ENCODE measurements at places on chromosomes 11 and 22. TPM values are rescaled to one million over a fixed set of nuclear protein-coding genes. Genes with fewer than 3 reads are reported as not detected.

Gene TRIM22
- 81.6 TPM for total RNA-seq

Gene VWCE
- 2.7 TPM for total RNA-seq

Gene OTOG
- 0.10 TPM for total RNA-seq

Gene MS4A1
- not detected for total RNA-seq

Gene MALAT1
- 8,069 TPM for total RNA-seq

Gene KRTAP5-9
- total RNA-seq, result 0.29 TPM

Gene EXPH5
- total RNA-seq, result 1.5 TPM

Gene C22orf42
- total RNA-seq, result not detected

Gene RAC2
- not detected for total RNA-seq

Gene TNRC6B
- 34.7 TPM for total RNA-seq

Gene KREMEN1
- total RNA-seq, result 84.1 TPM

Gene TSPAN18
- total RNA-seq, result 1.8 TPM

Gene NRGN
- total RNA-seq, result not detected

Gene ARHGAP8
- total RNA-seq, result 1.9 TPM

Gene GUCY1A2
- total RNA-seq, result 0.29 TPM

Gene GTSE1
- total RNA-seq, result 0.35 TPM

Gene DNAJB7
- not detected for total RNA-seq

Gene PSMA1
- 193 TPM for total RNA-seq

Gene EXT2
- total RNA-seq, result 66.3 TPM

Gene CDHR5
- total RNA-seq, result not detected

Gene GRAP2
- not detected for total RNA-seq

Gene KLHL35
- total RNA-seq, result 4.6 TPM

Gene INS
- total RNA-seq, result not detected

Gene LMNTD2
- total RNA-seq, result 0.31 TPM

Gene MMP3
- total RNA-seq, result not detected

Gene TSPAN32
- not detected for total RNA-seq

Gene OR5B21
- not detected for total RNA-seq

Gene PNPLA5
- total RNA-seq, result not detected

Gene ROBO4
- total RNA-seq, result 3.4 TPM

Gene HEPACAM
- not detected for total RNA-seq

Gene GSTT2B
- total RNA-seq, result 4.9 TPM

Gene HBB
- not detected for total RNA-seq

Gene PTPN5
- total RNA-seq, result not detected

Gene ESAM
- total RNA-seq, result 0.08 TPM

Gene LSP1
- 407 TPM for total RNA-seq

Gene LRRC32
- total RNA-seq, result 2.0 TPM

Gene TRPM5
- not detected for total RNA-seq

Gene SLC17A6
- total RNA-seq, result not detected

Gene APOBEC3B
- total RNA-seq, result 0.21 TPM

Gene SLC5A12
- total RNA-seq, result 0.05 TPM

Gene STK33
- total RNA-seq, result 0.45 TPM

Gene C11orf52
- total RNA-seq, result 1.7 TPM

Gene IL10RA
- not detected for total RNA-seq
